ENCODE measurements at places on chromosomes 5 and 9. TPM values are rescaled to one million over a fixed set of nuclear protein-coding genes. Genes with fewer than 3 reads are reported as not detected.
A peak's percentile ranks its signal among the peaks of the same experiment; 100 is the strongest.

DNA sequence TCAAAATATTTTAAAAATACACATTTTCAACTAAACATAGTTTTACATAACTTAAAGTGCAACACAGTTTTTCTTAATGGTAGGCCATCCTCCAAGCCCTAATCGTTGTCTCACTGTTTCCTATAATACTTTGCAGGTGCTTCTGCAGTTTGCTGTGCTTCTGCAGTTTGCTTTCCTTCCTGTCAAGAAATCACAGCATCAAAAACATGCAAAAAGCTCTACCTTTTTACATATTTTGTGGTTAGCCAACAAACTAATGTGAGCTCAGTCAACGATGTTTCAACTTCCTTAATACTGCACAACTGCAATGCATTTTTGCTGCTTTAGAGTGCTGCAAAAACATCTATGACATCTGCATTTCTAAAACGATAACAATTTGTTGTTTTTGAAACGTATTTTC is 25.2 kb downstream of the EMB start:
- no peak for DNase-seq

DNA sequence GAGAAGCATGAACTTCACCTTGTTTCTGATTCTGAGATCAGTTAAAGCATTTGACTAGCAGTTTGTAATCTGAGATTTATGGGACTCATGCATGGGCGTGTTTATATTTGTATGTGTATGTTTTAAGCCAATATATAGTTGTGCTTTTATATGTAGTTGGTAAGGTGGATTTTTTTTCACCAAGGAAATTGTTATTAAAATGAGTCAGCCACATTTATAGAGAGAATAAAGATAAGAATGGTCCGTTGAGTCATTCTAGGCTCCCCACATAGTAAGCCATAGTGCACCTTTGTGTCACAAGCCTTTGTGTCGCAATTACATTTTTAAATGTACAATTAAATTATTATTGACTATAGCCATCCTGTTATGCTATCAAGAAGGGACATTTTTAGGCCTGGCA is 89.0 kb downstream of the NLN start:
- DNase-seq: peak; percentile 58

DNA sequence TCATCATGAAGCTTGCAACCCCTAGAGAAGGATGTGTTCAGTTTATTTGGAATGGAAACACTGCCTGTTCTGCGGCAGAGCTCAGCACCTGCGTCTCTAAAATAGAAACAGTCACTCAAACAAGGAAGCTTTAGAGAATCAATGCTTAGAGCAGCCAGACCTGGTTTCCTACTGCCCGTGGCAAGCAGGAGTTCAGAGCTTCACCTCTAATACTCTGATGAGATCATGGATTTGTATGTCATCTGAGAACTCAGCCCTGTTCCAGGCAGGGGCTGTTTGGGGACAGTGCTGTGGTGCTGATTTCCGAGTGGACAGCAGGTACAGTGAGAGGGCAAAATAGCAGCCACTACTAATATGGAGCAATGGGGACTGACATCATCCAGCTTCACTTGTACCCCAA is 236.0 kb upstream of the IRX1 start:
- no peak for DNase-seq

DNA sequence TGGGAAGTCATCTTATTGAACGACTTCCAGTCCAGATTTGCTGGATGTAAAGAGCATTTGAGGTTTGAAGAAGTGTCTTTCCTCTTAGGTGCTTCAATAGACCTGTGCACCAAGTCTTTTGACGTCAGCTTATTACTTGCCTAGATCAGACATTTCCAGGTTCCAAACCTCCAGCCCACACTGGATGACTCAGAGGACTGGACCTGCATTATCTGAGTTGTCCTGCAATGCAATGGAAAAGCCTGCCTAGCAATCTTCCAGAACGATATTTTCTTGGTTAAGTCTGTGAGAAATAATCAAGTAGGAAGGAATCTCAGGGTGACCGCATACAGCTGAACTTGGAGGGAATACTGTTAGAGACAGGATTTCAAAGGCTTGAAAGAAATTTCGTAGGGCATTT is 147.2 kb upstream of the MOCS2 start:
- no peak for DNase-seq

GRCh38 chr9:120261419-120261818 is 318.5 kb downstream of the CDK5RAP2 start:
- no peak for DNase-seq

GRCh38 chr9:21001581-21001980 is 29.9 kb downstream of the HACD4 start:
- no peak for DNase-seq

GRCh38 chr9:128146591-128147120 is 2.6 kb upstream of the LCN2 start:
- no peak for DNase-seq

DNA sequence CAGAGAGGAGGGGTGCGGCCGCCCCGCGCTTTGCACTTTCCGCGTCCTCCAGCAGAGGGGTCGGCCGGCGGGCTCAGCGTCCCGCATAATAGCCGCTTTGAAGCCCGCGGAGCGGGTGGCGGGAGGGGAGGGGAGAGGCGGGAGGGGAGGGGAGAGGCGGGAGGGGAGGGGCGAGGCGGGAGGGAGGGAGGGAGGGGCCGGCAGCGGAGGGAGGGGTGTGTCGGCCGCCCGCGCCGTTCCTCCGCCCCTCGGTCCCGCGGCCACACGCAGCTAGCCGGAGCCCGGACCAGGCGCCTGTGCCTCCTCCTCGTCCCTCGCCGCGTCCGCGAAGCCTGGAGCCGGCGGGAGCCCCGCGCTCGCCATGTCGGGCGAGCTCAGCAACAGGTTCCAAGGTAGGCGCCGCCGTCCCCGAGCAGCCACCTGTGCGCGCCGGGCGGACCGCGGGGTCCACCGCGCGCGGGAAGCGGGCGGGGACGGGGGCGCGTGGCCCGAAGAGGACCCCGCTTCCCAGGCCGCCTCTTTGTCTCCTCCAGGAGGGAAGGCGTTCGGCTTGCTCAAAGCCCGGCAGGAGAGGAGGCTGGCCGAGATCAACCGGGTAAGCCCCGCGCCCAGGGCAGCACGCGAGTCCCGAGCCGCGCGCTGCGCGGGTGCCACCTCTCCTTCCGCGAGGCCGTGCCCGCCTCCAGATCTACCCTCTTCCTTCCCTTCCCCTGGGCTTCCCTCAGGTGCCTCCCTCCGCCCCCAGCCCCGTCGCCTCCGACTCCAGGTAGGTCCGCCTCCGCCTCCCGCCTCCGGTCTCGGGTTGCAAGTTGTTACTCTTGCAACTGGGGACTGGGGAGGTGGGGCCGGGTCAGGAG is at the start of gene AIF1L:
Gene AIF1L, plus strand, starts transcription at position 263 of the 857 bp plus-strand sequence. Its CDS starts 99 bp downstream, at position 362.
- DNase-seq: peak; percentile 46

Gene LHX3
- not detected for total RNA-seq

Gene PCDHGB1
- total RNA-seq: 1.2 TPM

Gene IRX2
- total RNA-seq: 63.8 TPM

Gene FGF1
- total RNA-seq: not detected

All from stomach (tissue), 19 donors.